Pancreas (tissue), 10 donors: ENCODE measurements at places on chromosomes 11 and 22. TPM values are rescaled to one million over a fixed set of nuclear protein-coding genes. Genes with fewer than 3 reads are reported as not detected.

MRGPRX3 gene
- not detected for polyA plus RNA-seq

MYO18B gene
- 0.23 TPM for polyA plus RNA-seq

MMP11 gene
- 0.87 TPM for polyA plus RNA-seq

SERPINH1 gene
- 22.7 TPM for polyA plus RNA-seq

ACR gene
- 0.92 TPM for polyA plus RNA-seq

OR56A5 gene
- not detected for polyA plus RNA-seq

ANKK1 gene
- polyA plus RNA-seq = 0.92 TPM

FIBP gene
- polyA plus RNA-seq = 35.0 TPM

TMEM151A gene
- polyA plus RNA-seq = 4.4 TPM

HTR3A gene
- 1.2 TPM for polyA plus RNA-seq

CLTCL1 gene
- 6.4 TPM for polyA plus RNA-seq

CECR2 gene
- polyA plus RNA-seq = 0.89 TPM

MAP6 gene
- polyA plus RNA-seq = 4.2 TPM

SERPING1 gene
- 360 TPM for polyA plus RNA-seq

GRIK4 gene
- polyA plus RNA-seq = 0.02 TPM

FAM181B gene
- polyA plus RNA-seq = 0.49 TPM

C22orf42 gene
- 9.2 TPM for polyA plus RNA-seq

ISX gene
- not detected for polyA plus RNA-seq

FAM89B gene
- 49.1 TPM for polyA plus RNA-seq
